ENCODE measurements at places on chromosomes 5 and 9.

GRCh38 chr9:6214434-6214833, 1.2 kb upstream of the IL33 start:
- DNase-seq, result peak; percentile 77

DNA sequence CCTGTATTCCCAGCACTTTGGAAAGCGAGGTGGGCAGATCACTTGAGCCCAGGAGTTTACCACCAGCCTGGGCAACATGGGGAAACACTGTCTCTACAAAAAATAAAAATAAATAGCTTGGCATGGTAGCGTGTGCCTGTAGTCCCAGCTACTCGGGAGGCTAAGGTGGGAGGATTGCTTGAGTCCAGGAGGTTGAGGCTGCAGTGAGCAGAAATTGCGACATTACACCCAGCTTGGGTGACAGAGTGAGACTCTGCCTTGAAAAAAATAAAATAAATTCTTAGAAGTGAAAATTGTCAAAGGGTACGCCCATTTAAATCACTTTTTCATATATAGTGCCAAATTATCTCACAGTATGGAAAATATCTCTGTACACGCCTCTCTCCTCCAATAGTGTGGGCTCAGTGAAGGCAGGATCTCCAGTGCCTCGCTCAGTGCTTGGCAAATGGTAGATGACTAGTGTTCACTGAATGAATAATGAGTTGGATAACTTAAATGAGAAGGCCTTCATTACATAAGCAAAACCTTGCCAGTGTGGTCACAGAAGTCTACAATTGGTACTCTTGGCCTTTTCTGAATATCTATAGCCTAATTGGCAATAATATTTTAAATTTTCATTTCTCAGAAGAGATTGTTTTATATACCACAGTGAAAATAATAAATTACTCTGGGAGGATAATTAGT, 9.4 kb upstream of the CCL28 start:
- DNase-seq, result no peak

DNA sequence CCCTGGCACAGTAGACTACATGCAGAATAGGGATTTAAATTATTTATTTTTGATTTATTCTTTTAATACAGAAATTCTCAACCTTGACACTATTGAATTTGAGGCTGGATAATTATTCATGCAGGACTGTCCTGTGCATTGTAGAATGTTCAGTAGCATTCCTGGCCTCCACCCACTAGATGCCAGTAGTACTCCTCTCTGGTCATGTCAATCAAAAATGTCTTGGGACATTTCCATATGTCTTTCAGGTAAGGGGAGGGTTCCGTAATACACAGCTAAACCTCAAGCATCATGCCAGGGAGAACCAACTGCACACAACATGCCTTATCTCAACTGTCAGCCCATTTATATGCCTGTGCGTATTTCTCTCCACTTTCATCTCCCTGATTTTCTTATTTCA, 231.8 kb downstream of the BRINP1 start:
- no peak for DNase-seq

GRCh38 chr9:78009186-78009585, 22.4 kb downstream of the GNAQ start:
- no peak for DNase-seq

DNA sequence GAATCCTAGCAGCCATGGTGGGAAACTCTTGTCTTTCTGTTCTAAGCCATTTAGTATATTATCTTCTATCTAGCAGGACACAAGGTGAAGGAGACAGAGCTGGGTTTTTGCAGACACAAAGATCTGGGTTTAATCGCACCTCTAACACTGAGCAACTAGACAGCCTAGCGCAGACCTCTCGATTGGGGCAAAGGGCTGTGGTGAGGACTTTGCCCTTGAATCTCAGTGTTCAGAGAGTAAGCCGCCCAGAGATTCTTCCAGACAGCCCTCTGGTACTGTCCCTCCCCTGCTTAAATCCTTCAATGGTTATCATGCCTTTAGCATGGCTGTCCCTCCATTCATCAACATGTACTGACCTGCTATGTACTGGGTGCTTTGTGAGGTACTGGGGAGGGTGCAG, 128.1 kb downstream of the CRB2 start:
- no peak for DNase-seq

DNA sequence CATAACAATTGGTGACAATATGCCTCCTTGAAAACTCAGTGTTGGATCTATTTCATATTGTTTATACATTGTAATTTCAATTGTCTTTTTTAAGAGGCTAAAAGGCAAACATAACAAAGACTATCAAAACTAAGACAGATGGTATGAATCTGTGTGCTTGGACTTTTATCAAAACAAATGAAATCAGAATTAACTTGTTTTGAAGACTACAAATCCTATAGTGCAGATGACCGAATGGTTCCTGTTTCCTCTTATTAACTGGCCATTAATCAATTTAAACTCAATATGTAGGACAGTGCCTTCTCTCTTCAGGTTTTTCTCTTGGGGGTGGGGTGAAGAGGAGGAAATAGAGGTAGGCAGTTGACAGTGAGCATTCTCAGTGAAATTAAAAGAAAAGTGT, 366.9 kb upstream of the GRAMD2B start:
- DNase-seq, result no peak

DNA sequence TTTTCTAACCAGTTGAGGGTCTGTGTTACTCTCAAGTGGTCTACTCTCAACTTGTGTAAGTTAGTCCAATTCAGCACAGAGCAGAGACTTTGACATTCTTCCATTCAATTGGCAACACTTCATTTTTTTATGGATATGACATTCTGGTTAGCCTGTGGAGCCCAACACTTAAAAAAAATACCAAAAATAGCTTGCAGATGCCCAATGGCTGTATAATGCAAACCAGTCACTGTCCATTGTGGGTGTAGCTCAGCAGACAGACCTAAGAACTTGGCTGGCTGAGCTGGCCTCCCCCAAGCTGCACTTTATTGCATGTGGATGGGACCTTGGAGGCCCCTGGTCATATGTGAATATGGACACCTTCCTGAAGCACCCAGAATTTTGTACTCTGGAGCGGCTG, 103.2 kb downstream of the DPYSL3 start:
- DNase-seq, result no peak

DNA sequence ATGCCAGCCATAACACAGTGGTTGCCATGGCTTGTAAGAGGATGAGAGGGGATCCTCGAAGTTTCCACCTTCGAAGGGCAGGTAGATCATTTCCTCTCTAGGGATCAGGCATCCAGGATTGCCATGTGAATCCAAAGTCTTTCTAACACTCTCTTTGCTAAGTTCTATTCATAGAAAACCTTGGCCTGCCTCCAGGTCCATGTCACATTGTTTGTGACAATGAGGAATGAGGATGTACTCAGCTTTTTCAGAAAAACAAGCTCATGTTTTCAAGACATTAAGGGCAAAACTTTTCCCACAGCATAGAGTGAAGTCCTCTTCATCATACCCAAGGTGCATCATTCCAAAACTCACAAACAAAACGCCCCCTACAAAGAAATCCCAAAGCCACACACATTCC, 19.6 kb downstream of the ESM1 start:
- DNase-seq, result no peak

GRCh38 chr5:126438868-126439267, 15.7 kb downstream of the GRAMD2B start:
- no peak for DNase-seq

- DNase-seq, result peak; percentile 76
These were observed 376.7 kb downstream of the DNAH5 start for GRCh38 chr5:13567819-13568218.

GRCh38 chr5:113378959-113379541, 55.7 kb downstream of the TSSK1B start:
- DNase-seq, result peak; percentile 65

GRCh38 chr5:8750100-8750499, 795.8 kb downstream of the SEMA5A start:
- no peak for DNase-seq

- no peak for DNase-seq
These were observed 47.1 kb downstream of the C9orf57 start for GRCh38 chr9:72013292-72013760.

- DNase-seq, result peak; percentile 95
These were observed 680 bp downstream of the GPX8 start for GRCh38 chr5:55160493-55161209.

DNA sequence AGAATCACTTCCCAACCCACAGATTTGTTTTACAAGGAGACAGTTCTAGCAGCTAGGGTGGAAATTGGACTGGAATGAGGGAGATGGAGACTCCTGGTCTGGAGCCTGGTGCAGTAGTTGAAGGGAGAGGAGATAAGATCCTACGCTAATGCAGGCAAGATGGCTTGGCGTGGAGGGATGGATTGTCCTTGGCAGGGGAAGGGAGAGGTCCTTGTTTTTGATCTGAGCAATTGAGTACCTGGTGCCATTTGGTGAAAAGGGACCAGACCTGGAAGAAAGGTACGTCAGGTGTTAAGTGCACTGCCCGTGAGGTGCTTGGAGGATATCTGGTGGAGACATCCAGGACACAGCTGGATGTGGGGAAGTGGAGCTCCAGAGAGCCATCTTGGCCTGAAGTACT, 35.7 kb downstream of the ANGPTL2 start:
- DNase-seq, result no peak

GRCh38 chr9:2655411-2655901, 33.9 kb downstream of the VLDLR start:
- DNase-seq, result peak; percentile 97

- DNase-seq, result no peak
These were observed 27.6 kb upstream of the FSTL4 start for GRCh38 chr5:133639850-133640528.

- no peak for DNase-seq
These were observed 219.5 kb downstream of the KCTD16 start for GRCh38 chr5:144390133-144390532.

GRCh38 chr9:18173923-18174322, 300.0 kb upstream of the ADAMTSL1 start:
- DNase-seq, result no peak

DNA sequence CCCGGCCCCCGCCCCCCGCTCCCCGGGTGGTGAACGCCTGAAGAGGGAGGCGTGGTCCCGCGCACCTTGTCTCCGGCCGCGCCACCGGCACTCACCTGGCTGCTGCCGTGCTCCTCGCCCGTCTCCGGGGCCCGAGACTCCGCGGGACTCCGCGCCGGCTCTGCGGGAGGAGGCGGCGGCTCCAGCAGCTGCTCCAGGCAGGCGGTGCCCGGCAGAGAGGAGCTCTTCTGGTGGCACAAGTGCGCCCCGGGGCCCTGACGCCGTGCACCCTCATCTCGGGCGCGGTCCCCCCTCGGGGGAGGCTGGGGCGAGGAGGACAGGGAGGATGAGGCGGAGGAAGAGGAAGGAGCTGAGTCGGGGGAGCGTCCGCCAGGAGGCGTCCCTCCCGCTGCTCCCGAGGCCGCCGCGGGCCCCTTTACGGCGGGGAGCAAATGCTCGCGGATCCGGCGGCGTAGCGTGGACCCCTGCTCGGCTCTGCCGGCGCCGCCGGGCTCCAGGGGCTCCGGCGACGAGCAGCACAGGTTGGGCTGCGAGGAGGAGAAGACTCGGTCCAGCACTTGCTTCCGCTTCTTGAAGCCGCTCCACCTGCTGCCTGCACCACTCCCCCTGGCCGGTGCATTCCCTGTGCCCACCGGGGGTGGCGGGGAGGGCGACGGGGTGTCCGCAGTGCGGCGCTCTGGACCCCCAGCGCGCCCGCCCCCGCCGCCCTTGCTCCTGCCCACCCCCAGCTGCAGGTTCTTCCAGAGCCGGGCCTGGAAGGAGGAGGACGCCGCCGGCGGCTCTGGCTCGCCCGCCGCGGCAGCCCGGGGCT, 928 bp downstream of the MCTP1 start:
- no peak for DNase-seq

DNA sequence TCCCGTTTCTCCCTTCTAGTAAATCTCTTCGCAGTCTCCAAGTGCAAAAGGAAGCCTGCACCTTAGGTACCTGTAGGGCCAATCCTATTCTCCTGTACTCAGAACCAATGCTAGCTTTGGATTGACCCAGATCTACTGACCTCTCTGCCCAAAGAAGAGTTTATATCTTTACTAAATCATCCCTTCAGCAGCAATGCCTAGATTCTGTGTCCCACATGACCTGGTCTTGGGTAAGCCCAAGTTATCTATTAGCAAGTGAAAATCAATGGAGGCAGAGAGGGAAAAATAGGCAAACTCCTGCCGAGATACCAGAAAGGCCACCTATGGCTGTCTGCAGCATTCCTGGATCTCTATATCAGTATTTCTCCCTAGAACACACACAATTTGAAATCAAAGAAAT, 60.0 kb downstream of the SUSD1 start:
- DNase-seq, result no peak

GRCh38 chr5:76941000-76941399, 11.8 kb upstream of the CRHBP start:
- DNase-seq, result no peak

DNA sequence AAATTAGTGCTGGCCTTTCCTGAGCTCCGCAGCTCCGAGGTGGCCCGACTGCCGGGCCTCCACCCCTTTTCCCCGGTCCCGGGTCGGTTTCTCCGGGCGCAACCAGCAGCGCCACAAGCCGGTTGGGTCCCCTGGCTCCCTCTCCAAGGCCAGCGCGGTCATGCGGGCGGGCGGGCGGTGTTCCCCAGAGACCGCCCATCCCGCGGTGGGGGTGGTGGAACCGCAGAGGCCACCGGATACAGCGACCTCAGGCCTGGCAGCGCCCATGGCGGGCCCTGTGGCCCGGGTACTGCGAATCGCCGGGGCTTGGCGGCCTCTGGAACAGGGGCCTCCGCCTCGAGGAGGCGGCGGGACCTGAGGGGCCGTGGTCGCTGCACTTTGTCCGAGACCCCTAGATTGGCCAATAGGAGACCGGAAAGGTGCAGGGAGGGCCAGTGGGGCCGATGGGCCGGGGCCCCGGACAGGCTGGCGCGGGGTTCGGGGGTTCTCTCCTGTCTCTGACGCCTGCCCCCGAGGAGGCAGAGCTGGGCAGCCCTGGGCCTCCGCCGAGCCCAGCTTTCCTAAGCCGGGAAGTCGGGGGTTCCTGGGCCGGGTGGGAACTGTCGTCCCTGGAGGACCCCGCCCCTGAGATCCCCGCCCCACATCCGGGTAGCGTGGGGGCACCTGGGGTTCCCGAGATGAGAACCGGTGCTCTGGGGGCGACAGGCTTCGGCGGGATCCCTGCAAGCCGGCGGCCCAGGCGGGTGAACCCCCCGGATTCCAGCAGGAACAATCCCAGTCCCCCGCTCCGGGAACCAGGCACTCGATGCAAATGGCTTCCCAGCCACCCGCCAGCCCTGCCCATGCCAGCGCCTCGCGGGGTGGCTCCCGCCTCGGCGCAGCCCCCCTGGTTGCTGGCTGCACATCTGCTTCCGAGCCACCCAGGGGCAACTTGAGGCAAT, 293.9 kb downstream of the ZSWIM6 start:
- DNase-seq, result peak; percentile 39

GRCh38 chr5:65986796-65987195, 60.4 kb downstream of the ERBIN start:
- DNase-seq, result no peak

DNA sequence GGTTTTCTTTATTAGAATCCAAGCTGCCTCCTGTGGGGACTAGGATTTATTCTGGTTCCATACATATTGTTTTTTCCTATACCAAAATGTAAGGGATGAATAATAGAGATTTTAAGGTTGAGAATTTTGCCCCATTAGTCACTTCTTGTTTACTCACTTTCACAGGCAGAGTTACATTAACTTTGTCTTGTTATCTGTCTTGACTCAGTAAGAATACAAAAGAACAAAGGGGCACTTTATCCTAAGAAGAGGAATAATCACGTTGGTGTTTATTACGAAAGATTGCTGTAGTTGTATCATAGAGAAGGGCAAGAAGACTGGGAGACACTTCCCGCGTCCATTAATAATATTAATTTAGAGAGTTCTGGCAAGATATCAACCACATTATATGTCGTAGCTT, 599.7 kb upstream of the FTMT start:
- peak; percentile 14 for DNase-seq

GRCh38 chr5:137287569-137287968, 211.6 kb downstream of the SPOCK1 start:
- DNase-seq, result no peak

- peak; percentile 96 for DNase-seq
These were observed 7.0 kb downstream of the ASS1 start for GRCh38 chr9:130451509-130452388.

GRCh38 chr5:140003519-140003918, 39.6 kb downstream of the NRG2 start:
- DNase-seq, result no peak
